ENCODE measurements at places on chromosomes 12 and 14. TPM values are rescaled to one million over a fixed set of nuclear protein-coding genes. Genes with fewer than 3 reads are reported as not detected.

DNA sequence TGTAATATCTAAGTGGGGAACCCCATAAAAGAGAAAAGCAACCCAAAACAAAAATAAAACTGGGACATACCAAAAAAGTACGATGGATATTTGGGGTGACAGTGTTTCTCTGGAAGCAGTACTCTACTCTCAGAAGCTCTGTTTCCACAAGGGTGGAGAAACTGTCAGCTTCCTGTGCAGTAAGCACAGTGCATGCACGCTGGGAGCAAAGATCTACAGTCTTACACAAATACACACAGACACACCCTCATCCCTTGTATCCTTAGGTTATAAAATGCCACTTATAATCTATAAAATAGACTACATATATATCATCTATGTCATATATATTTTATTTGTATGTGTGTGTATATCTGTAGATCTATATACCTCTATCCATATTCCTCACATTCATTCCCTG is 225.8 kb upstream of the SOX5 start:
- no peaks in the 10 kb centered on the region for H3K4me1 ChIP-seq
- H3K27ac ChIP-seq = no peak overlapping the region
- H3K4me3 ChIP-seq = no peak overlapping the region

FAM186B gene
- total RNA-seq = 0.30 TPM

DERA gene
- 28.4 TPM for total RNA-seq

- no peaks in the 10 kb centered on the region for H3K27me3 ChIP-seq
- peaks cover 3% of the 10 kb centered on the region for H3K36me3 ChIP-seq
- peak overlapping the region; percentile 64 for H3K27ac ChIP-seq
- no peak overlapping the region for H3K4me3 ChIP-seq
- H3K4me1 ChIP-seq = peaks cover 52% of the 10 kb centered on the region
Measured at GRCh38 chr12:123106640-123107359, 44.1 kb downstream of the PITPNM2 start.

DNA sequence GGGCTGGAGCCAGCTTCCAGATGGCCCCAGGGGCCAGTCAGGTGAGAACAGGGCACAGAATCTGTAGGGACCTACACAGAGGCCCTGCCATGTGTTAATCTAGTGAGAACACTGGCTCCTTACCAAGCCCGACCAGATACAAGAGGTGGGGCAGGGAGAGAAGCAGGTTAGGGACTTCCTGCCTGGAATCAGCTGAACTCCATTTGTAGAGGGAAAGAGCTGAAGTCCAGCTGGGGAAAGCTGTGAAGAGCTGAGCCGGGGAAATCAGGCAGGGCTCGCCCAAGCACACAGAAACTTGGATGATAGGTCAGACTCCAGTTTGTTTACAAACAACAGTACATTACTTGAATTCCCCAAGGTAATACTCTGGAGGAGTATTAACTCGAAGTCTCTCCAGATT is 46.7 kb downstream of the PTGER2 start:
- peaks cover 23% of the 10 kb centered on the region for H3K4me1 ChIP-seq
- H3K36me3 ChIP-seq = no peaks in the 10 kb centered on the region
- no peak overlapping the region for H3K4me3 ChIP-seq

JAG2 gene
- 7.5 TPM for total RNA-seq

- peak overlapping the region; percentile 94 for H3K27ac ChIP-seq
- H3K27me3 ChIP-seq = no peaks in the 10 kb centered on the region
- peaks cover 7% of the 10 kb centered on the region for H3K36me3 ChIP-seq
Measured at GRCh38 chr12:6688543-6688998, 604 bp downstream of the ZNF384 start.

Data from osteocyte (in vitro differentiated cells).